NK-92 treated with Interleukin-12 subunit alpha and Interleukin-12 subunit beta, amount 100 ng/mL, for 24 hours (cell line): ENCODE measurements at places on chromosomes 7 and 10.

DNA sequence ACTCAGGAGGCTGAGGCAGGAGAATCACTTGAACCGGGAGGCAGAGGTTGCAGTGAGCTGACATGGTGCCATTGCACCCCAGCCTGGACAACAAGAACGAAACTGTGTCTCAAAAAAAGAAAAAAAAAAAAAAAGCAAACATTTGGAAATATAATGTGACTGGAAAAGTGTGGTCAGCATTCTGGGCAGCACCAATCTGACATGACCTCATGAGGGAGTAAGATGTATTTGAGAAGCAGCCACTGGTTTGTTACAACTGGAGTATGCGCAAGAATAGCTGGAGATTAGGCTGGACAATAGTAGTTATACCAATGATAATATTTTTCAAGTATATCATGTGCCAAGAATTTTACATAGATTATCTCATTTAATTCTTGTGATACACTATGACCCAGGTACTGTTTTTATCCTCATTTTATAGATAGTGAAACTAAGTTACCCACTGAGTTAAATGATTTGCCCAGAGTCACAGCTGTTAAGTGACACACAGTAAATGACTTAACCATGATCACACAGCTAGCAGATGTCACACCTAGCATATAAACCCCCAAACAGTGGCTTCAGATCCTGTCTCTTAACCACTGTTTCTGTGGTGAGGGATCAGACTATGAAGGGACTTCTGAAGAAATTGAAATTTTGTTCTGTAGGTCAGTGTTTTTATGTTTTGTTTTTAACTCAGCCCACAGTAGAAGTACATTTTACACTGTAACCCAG, 11.1 kb downstream of the MCU start:
- no peak for DNase-seq

DNA sequence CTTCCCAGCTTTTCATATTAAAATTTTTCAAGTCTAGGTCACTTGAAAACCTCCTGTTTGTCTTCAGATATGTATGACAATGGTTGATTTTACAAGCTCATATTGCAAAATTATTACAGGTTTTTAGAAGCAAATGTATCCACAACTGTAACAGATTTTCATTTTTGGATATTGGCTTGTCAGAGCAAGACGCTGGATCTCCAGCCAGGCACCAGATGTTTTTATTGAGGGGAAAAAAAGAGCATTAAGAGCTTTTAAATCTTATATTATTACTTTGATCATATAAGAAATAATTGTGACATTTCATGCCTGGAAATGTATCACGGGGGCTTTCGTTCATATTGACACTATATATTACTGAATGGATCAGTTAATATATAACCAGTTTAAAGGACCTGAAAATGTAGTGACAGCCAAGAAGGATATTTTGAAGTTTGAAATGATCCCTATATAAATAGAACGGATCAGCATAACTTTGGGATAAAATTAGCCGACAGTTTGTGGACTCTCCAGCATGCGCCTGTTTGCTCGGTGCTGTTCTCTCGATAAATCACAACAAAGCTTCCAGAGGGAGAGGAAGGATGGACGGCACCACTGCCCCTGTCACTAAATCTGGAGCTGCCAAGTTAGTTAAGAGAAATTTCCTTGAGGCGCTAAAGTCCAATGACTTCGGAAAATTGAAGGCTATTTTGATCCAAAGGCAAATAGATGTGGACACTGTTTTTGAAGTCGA, at the start of gene ASB4:
ASB4 (plus strand) TSS at position 553 of the 733 bp plus-strand sequence; CDS start at position 582, 29 bp downstream.
- DNase-seq: no peak

DNA sequence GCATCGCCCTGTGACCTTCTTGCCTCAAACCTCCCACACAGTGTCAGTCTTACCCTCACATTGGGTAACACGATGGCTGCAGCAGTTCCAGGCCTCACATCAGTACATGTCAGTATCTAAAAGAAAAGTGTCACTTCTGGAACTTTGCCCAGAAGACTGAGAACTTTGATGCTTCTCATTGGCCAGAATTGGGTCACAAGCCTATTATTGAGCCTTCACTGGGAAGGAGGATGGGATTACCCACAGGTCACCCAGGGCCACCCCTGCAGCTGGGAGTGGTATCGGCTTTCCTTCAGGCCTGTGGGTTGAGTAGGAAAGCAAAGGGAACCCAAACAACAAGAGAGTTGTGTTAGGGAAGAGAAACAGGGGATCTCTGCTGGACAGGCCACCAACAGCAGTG, 111.5 kb downstream of the NPY start:
- DNase-seq: no peak

- no peak for DNase-seq
Observed at GRCh38 chr7:76209310-76209709, 7.6 kb downstream of the SRRM3 start.

GRCh38 chr10:72035252-72035887, 53.0 kb downstream of the SPOCK2 start:
- no peak for DNase-seq

- no peak for DNase-seq
Observed at GRCh38 chr7:77327067-77327931, 88.8 kb downstream of the GSAP start.

- no peak for DNase-seq
Observed at GRCh38 chr7:130180571-130181262, 24.5 kb downstream of the TMEM209 start.

DNA sequence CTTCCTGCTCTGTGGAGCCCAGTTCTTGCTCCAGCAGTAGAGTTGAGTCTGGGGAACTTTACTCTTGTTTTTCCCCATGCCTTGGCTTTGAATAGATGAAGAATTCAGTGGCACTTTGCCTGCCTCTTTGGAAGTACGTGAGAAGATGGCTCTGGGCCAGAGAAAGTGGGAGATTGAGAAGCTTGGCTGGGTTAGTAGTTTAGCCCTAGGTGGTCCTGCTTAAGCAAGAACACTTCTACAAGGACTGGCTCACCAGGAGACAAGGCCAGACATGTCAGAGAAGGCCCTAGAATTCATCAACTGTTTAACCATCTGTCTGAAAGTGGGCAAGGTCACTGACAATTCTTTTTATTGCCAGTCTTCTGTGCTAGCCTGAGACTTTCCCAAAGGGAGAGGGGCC, 410.3 kb downstream of the TYW1 start:
- DNase-seq: no peak

DNA sequence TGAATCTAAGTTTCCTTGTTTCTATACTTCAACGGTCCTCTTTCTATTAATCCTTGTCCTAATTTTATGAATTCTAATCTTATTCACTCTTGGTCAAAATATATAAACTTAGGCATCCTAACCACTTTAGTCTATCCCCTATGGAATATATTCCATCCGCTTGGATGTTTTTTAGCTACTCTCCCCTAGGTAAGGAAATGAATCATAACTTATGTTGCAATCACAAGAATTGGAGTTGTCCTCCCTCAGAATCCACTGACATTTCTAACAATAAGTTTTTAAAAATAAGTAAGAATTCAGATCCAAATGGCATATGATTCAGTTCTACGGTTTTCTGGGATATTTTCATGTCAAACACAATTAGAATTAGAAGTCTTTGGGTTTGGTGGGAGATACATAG, 1081.6 kb downstream of the SORCS1 start:
- no peak for DNase-seq

DNA sequence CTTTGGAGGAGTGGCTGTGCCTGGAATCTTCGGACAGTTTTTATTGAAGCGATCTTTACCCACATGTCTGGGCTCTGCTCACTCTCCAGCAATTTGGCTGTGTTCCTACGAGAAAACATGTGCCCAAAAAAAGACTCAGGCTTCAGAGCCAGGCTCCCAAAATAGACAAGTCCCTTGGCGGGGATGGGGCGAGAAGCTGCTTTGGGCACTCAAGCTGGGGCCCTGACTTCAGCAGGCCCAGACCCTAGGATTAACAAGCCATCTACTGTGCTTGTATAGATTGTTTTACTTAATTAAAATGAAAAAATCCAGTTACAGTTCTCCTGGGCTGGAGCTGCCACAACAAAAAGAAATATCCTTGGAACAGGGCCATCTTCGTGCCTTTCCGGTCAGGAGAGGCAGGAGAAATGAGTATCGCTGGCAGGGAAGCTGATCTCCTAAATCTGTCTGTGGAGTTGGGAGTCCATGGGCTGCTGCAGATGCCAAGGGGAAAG, 51.4 kb upstream of the PDCD4 start:
- no peak for DNase-seq

DNA sequence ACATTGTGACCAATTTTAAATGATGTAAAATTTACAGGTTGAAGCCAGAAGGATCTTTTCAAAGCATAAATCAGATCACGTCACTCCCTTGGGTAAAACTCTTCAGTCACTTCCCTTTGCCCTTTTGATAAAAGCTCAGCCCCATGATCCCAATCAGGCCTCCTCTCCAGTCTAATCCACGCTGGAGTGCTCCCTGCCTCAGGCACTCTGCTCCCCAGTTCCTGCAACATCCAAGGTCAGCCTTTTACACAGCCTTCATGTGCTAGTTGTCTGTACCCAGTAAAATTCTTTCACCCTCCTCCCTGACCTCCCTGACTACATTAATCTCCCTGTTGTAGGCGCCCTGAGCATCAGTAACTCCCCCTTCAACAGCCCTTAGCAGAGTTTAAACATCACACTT, 14.1 kb downstream of the ELMO1 start:
- DNase-seq: no peak

DNA sequence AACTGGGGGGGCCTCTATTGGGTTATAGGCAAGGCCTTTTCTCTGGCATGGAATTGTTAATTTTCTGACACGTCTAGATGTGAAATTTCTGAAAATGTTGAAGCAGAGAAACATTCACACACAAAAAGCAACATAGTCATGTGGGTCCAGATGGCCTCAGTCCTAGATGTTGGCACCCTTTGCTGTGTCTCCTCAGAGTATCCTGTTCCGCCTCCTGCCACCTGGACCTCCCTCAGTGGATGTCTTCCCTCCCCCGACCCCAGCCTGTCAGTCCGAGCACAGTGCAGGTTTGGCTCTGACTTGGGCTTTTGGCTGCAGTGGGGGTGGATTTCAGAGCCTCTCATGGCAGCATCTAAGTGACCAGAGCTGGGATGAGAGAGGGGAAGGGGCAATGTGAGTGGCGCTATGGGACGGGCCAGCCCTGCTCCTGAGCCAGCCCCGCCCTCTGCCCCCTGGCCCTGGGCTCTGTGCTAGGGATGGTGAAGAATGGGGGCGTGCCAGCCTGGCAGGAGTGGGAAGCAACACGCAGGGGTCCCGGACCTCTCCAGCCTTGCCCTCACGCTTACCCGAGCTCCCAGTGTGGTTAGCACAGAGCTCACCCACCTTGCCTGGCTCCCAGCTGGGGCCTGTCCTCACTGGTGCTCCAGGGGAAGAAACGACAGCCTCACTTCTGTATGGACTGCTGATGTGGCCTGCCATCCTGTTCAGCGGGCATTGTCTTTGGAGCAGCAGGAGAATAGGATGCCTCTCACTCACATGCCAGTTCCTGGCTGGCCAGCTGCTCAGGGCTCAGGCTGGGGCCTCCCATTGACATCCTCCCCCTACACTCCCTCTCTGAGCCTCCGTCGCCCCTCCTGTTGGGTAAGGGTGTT, 6.2 kb downstream of the ATP6V0E2 start:
- no peak for DNase-seq

GRCh38 chr7:41700044-41700471, 2.8 kb downstream of the INHBA start:
- no peak for DNase-seq

DNA sequence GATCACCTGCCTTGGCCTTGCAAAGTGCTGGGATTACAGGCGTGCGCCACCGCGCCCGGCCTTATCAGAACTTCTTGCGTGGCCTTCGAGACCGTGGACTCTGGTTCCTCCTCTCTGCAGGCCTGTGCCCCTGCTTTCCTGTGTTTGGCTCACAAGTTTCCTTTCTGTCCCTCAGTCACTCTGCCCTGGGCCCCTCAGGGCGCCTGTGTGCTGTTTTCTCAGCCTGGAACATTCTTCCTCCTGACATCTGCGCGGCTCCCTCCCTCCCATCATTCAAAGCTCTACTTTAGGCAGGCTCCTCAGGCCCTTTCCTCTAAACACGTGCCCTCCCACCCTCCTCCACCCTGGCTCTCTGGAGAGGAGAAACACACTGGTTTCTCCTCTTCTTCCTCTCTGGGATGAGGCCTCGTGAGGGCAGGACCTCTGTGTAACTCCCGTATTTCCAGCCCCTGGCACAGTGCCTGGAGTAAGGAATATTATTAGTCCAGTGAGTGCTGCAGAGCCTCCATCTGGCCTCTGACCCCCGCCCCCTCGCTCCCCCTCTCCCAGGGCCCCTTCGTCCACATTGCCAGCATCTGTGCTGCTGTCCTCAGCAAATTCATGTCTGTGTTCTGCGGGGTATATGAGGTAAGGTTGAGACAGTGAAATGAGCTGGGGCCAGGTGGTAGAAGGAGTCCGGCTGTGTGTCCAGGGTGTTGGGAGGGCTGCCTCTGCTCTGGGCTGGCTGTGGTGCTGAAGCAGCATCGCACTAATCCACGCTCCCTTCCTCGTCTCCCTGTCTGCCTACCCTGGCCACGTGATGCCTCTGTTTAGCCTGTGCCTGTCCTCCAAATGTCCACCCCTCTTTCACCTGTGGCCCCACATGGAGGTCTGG, 7.1 kb downstream of the CLCN1 start:
- DNase-seq: no peak

- DNase-seq: no peak
Observed at GRCh38 chr7:66921918-66922486, 977 bp downstream of the TMEM248 start.

DNA sequence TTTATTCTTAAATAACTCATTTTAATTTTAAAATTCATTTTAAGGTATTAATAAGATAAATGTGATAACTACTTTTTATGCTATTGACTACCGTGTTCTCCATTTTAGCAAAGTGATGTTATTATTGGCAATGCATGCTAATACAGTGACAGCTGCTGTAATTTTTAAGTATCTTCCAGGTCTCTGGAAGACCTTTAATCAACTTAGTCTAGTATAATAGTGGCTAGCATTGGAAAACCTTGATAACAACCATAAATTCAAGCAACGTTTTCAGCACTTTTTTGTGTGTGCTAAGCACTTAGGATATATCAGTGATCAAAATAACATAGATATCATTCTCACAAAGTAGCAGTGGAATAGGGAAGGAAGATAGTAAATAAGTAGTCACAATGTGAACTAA, 230.9 kb upstream of the MAGI2 start:
- no peak for DNase-seq

DNA sequence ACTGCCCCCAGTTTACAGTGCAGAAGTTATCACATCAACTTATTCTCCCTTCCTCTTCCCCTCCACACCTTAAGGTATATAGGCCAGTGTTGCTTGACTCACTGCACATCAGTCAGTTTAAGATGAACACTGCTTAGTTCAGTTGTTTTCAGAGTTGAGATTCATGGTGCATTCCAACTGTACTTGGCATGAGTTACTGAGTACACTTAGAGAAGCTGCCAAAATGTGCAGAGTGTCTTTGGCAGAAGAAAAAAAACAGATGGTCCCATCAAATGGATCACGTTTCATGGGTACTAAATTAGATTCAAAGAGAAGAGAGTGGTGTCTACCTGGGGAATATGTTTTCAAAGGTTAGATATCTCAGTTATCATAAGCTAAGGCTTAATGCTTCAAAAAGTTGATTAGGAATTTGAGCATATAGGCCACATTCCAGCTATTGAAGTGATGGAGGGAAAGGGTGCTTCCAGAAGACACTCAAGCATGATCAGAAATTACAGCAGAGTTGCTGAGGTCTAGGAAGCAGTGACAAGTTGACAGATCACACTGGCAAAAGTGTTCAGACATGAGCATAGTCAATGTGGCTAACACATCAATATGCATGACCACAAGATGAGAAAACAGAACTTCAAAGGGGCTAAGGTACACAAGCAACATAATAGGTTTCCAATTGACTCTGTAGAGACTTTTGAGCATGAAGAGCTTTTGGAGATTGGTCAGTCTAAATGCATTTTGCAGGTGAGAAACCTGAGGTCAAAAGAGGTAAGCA, 579.2 kb upstream of the CELF2 start:
- no peak for DNase-seq
